ENCODE measurements at places on chromosomes 4 and X.

- no peak for DNase-seq
Observed at GRCh38 chr4:45920861-45921260, 203.0 kb downstream of the GABRG1 start.

DNA sequence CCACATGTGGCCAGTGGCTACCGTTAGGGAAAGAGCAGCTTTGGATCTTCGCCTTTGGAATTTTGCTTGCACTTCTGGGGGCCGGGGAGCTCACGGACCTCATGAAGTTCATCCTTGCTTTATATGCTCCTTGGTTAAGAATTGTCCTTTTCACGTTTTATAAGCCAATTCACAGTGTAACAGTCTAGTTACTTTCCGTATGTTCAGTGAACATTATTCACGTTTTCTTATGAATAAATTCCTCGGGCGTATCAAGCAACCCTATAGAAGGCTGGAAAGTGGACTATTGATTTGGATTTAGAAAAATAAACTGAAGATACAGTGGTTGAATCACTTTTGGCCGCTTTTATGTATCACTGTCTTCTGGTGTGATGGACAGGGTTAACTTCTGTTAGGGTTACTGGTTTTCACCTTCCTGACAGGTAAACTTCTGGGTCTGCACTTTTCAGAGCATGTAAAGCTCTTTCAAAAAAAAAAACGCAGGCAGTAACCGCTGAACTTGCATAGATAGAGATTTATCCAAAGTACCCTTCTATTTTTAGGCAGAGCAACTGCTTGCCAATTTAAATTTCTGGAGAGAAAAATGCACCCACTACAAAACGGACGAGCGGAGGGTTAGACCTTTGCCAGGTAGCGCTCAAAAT, 569 bp upstream of the PDLIM5 start:
- no peak for DNase-seq

DNA sequence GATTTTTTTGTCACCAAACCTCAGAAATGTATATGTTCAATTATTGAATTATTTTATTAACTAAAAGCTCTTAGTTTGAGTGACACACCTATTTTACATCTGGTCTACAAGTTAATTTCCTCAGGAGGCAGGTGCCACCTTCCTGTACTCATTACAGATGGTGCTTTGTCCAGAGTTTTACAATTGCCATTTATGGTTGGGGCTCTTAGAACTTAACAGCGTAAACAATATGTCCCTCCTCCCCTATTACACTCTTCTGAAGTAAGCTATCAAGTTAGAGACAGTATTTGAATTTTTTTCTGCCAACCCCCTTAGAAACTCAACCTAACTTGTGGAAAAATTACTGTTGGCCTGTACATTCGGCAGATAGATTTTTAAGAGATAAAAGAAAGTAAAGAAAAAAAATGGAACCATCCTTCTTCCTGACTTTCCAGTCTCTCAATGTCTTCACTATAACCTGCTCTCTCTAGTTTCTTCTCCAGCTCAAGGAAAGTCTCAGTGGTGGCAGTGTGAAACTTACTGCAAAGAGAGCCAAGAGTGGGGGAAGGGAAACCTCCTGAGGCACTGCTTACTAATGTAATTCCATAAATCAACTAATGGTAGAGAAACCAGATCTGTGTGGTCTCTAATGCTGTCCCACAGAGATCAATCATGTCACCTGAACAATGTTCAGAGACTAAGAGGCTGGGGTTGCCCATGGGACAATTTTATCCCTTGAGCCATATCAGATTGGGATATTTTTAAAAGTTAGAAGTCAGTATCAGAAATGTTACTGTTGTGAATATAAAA, 7.8 kb downstream of the CXXC4 start:
- no peak for DNase-seq

DNA sequence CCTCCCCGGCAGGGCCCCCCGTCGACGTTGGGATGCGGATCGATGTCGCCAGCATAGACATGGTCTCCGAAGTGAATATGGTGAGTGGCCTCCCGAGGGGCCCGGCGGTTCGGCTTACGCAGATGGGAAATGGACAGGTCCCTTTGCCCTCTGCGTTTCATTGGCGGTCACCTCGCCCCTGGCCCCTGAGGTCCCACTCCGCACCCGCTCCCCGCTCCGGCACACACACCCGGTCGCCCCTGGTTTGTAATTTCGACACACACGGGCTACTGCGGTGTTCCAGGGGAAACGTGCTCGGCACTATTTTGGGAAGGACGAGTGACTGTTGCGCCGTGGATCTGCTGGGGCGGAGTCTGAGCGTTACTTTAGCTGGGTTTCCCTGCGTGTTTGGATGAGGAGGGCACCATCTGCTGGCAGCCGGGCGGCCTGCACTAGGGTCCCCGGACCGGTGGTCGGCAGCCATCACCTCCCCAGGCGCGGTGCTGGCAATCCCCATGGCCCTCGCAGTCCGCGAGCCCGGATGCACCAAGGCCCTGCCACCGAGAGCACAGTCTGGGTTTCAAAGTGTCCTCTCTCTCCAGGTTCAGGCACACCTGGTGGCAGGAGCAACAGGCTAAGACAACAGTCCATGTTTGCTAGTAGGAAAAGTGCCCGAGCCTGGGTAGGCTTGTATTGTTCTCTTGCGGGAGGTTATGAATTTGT, 1.2 kb downstream of the GABRB1 start:
- no peak for DNase-seq

GRCh38 chrX:39202641-39203040, 401.4 kb downstream of the MID1IP1 start:
- no peak for DNase-seq

Measured in activated CD8-positive, alpha-beta memory T cell treated with anti-CD3 and anti-CD28 coated beads for 1 hour (primary cell).